ENCODE measurements at places on chromosomes 13 and 19.

- DNase-seq = no peak
These were observed at the start of gene NOVA2 for GRCh38 chr19:45973553-45974338. NOVA2 (minus strand) TSS chr19:45973865; CDS start chr19:45973351, 514 bp downstream.

DNA sequence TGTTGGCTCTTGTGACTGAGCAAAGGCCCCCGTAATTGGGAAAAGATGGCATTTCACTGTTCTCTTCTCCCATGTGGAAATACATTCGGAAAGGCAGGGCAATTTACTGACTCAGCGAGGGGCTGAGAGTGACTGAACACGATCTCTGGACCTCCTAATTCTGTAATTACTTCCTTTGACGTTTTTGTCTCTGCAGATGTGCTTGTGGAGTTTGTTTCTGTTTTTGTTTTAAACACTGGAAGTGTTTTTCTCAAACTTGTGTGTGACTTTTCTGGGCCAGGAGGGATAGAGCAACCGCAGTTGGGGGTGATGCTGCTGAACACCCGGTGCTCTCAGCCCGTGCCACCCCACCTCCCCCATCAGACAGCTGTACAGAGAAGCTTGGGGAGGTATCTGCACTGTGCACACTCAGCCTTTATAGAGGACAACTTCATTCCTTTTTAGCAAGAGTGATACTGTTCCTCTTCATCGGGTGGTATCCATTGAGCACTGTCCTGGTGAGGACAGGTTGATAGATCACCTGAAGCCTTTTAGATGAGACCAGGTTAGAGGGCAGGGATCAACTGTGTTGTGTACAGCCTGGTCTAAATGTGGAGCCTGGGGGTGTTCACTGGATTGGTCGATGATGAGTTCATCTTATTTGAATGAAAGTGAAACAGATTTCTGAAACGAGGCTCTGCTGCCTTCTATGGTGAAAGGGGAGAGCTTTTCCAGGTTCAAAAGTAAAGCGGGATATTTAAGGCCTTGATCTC, 117.4 kb downstream of the ESD start:
- DNase-seq = peak; percentile 56

- no peak for DNase-seq
These were observed 460.6 kb downstream of the FOXO1 start for GRCh38 chr13:40205771-40206240.

GRCh38 chr19:7970716-7971448, 27.4 kb upstream of the TIMM44 start:
- DNase-seq = no peak

DNA sequence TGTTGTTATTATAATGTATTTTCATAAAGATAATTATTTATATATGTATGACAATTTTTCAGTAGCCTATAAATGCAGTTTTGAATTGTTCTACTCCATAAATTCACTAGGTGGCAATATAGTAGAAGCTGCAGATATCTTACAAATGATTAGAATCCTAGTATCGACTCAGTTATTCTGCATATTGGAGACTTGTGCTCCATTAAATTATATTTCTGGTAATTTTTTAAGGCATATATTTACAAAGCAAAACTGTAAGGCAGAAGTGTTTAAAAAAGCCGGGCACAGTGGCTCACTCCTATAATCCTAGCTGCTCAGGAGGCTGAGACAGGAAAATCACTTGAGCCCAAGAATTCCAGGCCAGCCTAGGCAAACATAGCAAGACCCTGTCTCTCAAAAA, 58.7 kb downstream of the DPY19L3 start:
- no peak for DNase-seq
